Activated naive CD4-positive, alpha-beta T cell treated with anti-CD3 and anti-CD28 coated beads for 36 hours (primary cell): ENCODE measurements at places on chromosomes 3 and 15.

GRCh38 chr15:87219650-87220615, 1036.6 kb downstream of the NTRK3 start:
- DNase-seq = no peak

- no peak for DNase-seq
Measured at GRCh38 chr3:117141812-117142211, 432.2 kb downstream of the TUSC7 start.

DNA sequence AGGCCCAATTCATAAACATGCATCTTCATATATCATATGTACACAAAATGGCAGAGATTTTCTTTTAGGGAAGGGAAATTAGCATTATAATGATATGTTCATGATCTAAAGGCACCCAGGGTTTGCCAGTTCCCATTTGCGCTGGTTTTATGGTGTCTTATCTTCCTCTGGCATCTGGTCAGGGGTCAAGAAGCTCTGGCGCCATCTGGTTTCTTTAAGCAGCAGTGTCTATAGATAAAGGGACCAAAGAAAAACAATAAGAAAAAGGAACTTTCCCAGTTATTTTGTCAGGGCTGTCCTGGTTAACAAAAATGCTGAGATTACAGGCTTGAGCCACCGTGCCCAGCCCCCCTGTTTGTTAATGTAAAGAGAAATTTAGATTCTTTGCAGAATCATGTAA, 3.3 kb upstream of the DCP1A start:
- peak; percentile 36 for DNase-seq

DNA sequence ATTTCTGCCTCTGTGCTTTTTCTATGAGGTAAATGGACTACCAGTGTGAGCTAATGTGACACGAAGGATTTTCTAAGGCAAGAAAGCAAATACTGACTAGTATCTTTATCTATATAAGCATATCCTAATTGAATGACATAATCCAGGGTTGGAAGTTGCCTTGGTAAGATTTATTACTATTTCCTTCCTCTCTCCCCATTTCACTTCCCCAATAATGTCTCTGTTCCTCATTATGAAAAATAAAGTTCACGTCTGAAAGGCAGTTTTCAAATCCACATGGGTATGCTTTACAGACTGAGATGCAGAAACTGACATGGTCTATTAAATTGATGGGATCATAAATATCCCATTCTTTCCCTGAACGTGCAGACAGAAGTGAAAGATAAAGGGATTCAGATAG, 86.0 kb downstream of the DTWD1 start:
- no peak for DNase-seq

DNA sequence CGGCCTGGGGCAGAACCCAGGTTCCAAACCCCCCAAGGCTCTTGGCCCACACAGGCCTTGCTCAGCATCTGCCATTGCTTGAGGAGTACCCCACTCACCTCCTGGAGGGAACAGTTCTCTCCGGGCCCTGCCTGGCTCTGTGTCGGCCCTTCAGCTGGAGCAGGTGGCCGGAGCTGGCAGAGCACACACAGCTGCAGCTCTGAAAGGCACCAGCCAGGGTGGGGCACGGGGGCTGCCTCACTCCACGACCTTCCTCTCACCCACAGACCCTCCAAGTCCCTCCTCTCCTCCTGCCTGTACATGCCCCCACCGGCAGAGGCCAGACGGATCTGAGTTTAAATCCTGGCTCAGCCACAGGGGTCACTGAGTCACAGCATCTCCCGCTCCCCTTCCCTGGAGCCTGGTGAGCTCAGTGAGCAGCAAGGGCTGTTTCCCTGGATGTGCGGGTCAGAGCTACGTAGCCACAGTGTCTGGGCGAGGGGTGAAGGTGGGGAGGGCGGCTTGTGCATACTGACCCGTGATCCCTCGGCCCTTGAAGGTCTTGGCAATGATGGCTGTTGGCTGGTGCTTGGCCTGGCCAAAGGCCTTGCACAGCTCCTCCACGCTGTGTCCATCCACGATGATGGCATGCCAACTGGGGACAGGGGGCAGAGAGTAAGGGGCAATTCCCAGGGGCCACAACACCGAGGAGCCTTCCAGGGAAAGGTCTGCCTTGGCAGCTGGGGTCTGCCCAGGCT, 23.0 kb downstream of the TKT start:
- DNase-seq = no peak

DNA sequence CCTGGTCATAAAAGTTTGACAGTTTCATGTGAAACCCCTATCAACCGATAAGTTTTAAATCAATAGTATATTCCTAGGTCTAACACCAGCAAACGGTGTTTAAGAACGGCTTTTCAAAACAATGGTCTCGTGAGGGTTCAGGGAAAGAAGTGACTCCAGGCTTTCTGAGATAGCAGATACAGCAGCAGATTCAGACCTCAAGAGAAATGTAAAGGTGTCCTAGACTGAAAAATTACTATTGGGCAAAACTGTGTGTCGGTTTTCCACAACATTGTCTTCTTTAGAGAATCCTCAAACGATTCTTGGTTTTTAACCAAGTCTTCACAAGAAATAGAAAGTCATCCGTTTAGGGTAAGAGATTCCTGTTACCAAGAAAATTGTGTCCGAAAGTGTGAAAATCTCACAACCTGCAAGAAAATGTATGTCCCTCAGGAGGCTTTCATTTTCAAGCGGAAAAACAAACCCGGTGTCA, 1.2 kb downstream of the SETD2 start:
- no peak for DNase-seq

GRCh38 chr3:82294609-82295008, 533.2 kb upstream of the GBE1 start:
- DNase-seq = no peak

DNA sequence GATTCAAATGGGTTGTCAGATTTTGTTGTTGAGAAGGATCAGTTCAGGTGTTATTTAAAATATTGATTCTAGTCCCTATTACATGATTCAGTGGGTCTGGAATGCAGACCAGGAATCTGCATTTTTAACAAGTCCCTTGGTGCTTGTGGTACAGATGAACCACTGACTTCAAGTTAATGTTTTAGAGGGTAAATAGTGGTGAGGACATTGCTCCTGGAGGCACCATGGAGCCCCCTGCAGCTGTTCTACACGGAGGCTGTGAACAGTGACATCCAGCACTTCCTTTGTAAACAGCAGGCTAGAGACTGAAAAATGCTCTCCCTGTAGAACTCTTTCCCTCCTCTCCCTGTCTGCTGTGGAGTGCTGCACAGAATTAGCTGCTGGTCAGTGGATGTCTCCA, 4.8 kb upstream of the FSIP1 start:
- DNase-seq = no peak

- no peak for DNase-seq
Measured at GRCh38 chr15:49154359-49154758, 1.0 kb downstream of the COPS2 start.

- no peak for DNase-seq
Measured at GRCh38 chr15:26711445-26711844, 61.4 kb downstream of the GABRB3 start.

DNA sequence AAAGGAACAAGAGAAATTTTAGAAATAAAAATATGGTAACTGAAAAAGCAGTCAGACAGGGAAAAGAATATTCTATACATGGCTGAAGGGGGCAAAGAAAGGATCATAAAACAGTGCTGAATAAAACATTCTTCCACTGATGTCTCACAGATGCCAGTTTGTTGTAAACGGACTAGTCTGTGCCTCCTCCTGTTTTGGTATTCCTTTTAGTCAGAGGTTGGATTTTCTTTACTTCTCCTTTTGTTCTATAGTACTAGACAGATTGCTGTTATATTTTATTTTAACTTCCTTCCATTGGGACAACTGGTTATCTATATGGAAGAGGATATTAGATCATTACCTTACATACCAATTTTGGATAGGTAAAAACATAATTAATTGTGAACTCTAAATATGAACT, 16.0 kb upstream of the GNB5 start:
- DNase-seq = no peak

GRCh38 chr3:20054549-20054987, 14.3 kb downstream of the KAT2B start:
- DNase-seq = peak; percentile 84

DNA sequence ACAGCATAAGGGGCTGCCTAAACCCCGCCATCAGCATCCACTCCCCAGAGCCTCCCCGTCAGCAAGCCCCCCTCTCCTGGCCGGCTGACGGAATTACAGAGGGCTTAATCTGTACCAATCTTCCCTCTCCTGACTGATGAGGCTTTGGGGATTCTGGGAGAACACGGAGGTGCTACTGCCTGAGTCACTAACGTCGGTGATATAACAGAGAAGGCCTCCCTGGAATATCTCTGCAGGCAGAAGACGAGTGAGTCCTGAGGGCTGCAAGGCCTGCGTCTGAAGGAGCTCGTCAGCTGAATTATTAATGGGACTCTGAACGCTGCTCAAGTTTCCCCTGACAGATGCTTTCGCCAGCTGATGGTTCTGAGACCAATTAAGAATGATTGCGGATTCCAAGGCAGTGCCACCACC, 147.7 kb downstream of the XXYLT1 start:
- no peak for DNase-seq

DNA sequence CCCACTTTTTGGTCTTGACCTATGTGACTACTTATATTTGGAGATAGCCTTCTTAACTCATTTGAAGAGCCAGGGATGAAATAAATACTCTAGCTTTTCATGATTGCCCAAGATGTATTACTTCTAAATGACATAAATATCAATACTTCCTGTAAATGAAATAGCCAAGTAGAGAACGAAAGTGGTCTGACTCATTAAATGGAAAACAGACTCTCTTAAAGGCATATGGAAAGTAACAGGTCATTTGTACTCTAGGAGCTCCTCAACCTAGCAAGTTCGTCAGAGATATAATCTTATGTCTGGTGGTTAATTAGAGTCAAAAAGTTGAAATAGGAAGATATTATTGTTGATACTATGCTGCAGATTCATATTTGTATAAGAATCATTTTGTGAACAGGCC, 1105.4 kb downstream of the TUSC7 start:
- no peak for DNase-seq

GRCh38 chr3:56724676-56725075, 41.6 kb upstream of the TASOR start:
- no peak for DNase-seq

- no peak for DNase-seq
Measured at GRCh38 chr3:22399566-22399965, 648.6 kb upstream of the ZNF385D start.
